ENCODE measurements at places on chromosomes 6 and 20.

DNA sequence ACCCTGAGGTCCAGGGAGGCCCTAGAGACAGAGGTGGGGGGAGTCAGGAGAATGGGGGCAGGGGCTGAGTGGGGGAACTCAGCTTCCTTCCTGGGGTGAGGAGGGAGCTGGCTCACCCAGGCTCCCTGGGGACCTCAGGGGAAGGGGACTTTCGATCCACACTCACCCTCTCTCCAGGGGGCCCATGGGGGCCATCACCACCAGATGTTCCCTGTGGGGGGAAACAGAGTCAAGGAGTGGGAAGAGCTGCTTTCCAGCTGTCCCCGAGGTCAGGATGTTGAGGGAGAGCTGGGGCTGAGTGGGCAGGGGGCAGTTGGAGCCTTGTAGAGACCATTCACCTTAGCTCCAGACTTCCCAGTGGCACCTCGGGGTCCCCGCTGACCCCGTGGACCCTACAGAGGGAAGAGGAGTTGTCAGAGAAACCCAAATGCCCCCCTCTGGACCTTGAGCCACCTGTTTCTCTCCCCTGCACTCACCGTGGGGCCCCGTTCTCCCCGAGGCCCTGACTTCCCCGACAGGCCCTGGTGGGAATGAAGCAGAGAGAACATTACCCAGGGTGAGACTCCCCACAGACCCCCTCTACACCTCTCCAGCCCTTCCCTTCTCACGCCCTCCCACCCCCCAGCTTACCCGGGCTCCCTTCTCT is 18.6 kb downstream of the COL11A2 start:
- no peak for DNase-seq

GRCh38 chr20:46182276-46183200 is 64.4 kb downstream of the CD40 start:
- no peak for DNase-seq

GRCh38 chr6:156948807-156949206 is 171.6 kb downstream of the ARID1B start:
- no peak for DNase-seq

DNA sequence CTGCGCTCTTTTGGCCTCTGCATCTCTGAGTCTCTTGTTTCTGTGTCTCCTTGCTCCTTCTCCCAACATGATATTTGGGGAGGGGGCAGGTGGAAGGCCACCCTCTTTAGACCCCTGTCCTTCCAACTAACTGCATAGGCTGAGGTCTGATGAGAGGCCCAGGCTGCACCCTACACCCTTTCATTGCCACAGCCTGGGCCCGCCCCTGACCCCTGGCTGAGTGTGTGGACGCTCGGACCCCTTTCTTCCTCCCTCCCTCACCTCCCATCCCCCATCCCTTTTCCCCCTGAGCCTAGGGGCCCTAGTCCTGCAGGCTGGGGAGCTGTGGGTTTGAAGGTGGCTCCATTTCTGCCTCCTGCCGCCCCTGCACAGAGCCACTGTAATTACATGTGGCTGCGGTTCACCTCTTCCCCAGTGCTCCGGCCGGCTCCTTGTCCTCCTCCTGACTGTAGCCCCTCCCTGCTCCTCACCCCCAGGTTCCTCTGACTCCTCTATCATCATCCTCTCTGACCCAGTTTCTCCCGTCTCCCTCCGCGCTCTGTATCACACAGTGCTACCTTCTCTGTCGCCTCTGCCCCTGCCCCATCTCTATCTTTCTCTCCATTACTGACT is 6.8 kb downstream of the MDFI start:
- DNase-seq = no peak

- no peak for DNase-seq
Observed at GRCh38 chr20:621125-621756, 11.1 kb upstream of the TCF15 start.

- DNase-seq = no peak
Observed at GRCh38 chr20:16846006-16846405, 97.8 kb downstream of the OTOR start.

- peak; percentile 76 for DNase-seq
Observed at GRCh38 chr6:28542440-28543296, 17.0 kb downstream of the GPX5 start.

GRCh38 chr20:21380711-21381110 is 16.6 kb downstream of the NKX2-4 start:
- DNase-seq = no peak

- no peak for DNase-seq
Observed at GRCh38 chr6:81987293-81987692, 234.8 kb upstream of the TENT5A start.

- DNase-seq = no peak
Observed at GRCh38 chr6:166104107-166104506, 63.5 kb downstream of the TBXT start.

- no peak for DNase-seq
Observed at GRCh38 chr6:135195522-135195921, 14.4 kb downstream of the MYB start.

DNA sequence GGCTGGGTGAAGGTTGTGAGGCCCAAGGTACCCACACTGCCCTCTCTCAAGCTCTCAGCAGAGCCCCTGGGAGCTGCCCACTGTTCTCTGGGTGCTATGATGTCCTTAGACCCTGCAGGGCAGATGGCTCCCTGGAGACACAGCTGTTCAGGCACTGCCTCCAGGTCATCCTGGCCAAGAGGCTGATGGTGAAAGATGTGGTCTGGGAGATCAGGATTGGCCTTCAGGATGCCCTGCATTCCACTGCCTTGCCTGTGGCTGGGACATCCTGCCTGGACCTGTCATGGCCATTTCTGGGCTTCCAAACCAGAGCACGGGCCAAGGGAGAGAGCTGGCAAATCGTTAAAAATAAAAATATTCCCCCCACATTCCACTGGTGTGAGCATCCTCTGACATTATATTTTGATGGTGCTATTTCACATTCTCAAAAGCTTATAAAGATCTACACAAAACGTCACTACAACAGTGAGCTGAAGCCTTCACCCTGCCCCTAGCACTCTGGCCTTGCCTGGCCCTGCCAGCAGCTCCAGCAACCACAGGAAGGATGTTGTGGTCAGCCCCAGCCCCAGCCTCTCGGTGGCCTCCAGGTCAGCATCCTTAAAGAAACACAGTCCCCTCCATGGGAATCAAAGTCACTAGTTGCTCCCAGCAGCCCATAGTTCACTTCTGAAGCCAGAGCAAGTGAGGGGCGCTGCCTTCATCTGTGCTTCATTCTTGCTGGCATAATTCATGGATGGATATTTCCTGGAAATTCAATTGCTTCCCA is 13.5 kb upstream of the KCNK16 start:
- DNase-seq = no peak

- no peak for DNase-seq
Observed at GRCh38 chr6:111176038-111176759, 88.9 kb downstream of the SLC16A10 start.

DNA sequence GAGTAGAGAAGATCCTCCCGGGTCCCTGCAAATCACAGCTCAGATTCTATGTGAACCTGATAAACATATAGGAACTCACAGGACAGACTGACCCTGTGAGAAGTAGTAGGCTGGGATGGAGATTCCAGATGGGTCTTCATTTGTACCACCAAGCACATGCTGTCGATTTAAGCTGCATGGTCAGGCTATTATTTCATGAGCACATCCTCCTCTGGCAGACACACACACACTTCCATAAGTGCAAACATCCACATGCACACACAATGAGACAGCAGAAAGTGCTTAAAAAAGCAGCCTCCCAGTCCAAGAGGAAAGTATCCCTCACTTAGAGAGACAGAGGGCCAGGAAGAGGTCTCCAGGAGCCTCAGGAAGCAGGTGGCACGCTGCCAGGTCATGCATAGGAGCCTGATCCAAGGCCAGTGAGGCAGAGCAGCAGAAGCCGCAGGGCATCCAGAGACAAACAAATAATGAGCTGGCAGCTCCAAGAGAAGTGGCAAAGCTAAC is 131.8 kb downstream of the UNC5CL start:
- DNase-seq = peak; percentile 29

DNA sequence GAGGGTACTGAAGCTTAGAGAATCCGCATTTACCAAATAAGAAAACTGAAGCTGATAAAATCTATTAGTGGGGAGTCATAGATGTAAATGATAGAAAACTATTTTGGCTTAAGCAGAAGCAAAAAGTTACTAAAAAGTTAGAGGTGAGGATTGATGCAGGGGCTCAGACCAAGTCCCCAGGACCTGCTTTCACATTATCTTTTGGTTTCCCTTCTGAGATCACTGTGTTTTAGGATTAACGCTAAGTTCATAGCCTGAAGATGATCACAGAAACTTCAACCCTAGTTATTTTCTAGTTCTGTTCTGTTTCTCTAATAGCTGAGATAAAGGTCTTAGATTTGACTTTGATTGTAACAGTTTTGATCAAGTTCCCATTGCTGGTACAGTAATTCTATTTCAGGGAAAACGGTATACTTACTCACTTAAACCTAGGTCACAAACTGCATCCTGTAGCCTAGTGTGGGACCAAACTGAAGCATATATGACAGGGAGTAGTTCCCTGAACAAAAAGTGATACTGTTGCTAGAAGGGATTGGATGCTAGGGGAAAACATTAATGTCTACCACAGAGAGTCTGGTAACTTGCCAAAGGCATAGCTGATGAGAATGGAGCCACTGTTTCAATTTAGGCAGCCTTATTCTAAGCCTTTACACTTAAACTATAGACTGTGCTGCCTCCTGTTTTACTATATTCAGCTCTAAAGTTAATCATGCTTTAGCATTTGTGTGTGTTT is 13.1 kb downstream of the CYB5R4 start:
- no peak for DNase-seq

- DNase-seq = no peak
Observed at GRCh38 chr20:60131375-60131774, 173.2 kb downstream of the CDH26 start.

- DNase-seq = no peak
Observed at GRCh38 chr6:98977671-98978292, 30.0 kb upstream of the FBXL4 start.

DNA sequence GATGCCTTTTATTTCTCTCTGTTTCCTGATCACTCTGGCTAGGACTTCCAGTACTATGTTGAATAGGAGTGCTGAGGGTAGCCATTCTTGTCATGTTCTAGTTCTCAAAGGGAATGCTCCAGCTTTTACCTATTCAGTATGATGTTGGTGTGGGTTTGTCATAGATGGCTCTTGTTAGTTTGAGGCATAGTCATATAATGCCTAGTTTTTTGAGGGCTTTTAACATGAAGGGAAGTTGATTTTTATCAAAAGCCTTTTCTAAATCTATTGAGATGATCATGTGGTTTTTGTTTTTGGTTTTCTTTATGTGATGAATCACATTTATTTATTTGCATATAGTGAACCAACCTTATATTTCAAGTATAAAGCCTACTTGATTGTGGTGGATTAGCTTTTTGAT is 55.6 kb downstream of the KLHL32 start:
- DNase-seq = no peak
